ENCODE measurements at places on chromosomes 16 and 17. TPM values are rescaled to one million over a fixed set of nuclear protein-coding genes. Genes with fewer than 3 reads are reported as not detected.

DNA sequence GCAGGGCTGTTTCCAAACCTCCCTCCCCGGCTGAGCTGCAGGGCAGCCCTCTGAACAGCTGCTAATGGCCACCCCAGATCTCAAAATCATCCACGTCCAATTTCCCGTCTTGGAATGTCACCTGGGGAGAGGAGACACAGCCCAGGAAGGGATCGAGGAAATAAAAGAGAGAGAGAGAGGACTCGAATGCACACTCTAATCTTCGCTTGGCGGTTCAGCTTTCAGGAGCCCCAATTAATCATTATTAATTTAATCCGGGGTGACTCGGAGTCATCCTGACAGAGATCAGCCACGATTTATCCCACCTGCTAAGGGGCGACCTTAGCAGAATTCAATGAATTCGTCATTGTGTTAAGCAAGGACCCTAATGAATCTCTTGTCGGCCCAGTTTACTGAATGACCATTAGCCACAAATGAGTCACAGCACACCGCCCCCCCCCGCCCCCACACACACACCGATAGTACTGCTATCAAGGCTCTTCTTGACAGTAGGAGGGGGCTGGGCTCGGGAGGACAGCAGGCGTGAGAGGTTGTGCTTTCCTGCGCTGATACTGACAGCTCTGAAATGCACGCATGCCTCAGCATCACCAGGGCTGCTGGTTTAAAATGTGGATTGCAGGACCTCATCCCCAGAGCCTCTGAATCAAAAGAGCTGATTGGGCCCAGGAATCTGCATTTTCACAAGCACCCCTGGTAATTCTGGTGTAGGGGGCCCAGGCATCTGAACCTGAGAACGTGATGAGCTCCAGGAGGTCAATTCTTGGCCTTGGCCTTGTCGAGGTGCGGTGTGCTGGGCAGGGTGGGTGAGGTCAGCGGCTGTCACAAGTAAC, 190.0 kb upstream of the CIBAR2 start:
- no peak for DNase-seq

DNA sequence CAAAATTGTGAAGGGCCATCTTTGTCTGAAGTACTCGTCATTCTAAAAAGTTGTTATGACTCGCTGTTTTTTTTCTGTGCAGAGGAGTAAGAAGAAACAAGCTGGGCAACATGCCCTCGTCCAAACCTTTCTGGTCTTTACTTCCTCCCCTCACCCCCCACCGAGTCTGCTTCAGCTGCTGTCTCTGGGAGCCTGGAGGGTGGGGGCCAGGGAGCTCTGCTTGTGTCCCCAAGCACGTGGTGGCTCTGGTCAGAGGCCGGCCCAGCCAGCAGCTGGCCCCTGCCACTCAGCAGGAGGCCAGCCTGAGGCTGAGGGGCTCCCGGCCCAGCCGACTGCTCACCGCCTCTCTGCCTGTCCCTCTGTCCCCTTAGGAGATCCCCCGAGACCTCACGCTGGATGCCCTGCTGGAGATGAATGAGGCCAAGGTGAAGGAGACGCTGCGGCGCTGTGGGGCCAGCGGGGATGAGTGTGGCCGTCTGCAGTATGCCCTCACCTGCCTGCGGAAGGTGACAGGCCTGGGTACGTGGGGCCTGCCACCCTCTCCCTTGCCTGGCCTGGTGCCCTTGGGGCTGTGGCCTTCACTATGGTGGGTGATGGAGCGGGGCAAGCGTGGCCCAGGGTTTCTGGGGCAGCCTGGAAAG, 53.7 kb upstream of the LGALS9 start:
- DNase-seq: no peak

GRCh38 chr17:39014795-39015545, 47.8 kb upstream of the FBXO47 start:
- DNase-seq: no peak

- DNase-seq: no peak
Measured at GRCh38 chr17:34368196-34368945, 5.3 kb upstream of the CCL1 start.

GRCh38 chr16:67773569-67774456, 32.5 kb downstream of the RANBP10 start:
- DNase-seq: peak; percentile 67

DNA sequence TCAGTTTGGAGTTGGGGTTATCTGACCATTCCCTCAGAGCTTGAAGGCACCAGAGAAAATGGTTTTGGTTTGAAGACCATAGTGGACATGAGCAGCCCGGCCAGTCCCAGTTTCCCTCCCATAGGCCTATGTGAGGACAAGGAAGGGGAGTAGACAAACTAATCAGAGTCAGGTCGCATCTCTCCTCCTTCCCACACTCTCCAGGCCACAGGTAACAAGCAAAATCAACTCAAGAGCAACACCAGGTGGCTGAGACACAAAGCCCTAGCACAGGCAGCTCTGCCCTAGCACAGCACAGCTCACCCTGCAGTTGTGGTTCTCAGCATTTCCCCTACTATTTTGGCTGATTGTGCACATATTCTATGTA, 7.2 kb downstream of the SUPT4H1 start:
- no peak for DNase-seq

- peak; percentile 15 for DNase-seq
Measured at GRCh38 chr16:87344931-87345631, 27.9 kb upstream of the C16orf95 start.

DNA sequence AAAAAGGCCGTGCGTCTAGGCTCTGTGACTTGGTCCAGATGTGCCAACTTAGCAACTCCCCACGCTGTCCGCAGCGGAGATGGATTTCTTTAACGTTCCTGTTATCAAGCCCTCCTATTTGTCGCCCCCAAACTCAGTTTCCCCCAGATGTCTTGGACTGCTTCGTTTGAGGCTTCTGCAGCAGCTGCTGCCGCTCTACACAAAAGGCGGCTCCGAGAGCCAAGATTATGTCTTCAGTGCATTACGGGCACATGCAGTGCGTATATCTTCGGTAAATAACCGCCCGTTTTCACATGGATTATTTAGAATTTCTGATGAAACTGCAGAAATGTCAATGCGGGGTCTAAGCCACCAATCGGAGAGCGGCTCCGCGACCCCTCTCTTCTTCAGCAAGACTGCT, 240.6 kb upstream of the ZFHX3 start:
- no peak for DNase-seq

GRCh38 chr17:42169351-42169750, 11.6 kb downstream of the KCNH4 start:
- DNase-seq: no peak

GRCh38 chr16:1319041-1319440, 9.6 kb downstream of the UBE2I start:
- DNase-seq: no peak

EMP2 gene
- 43.7 TPM for total RNA-seq

KRT17 gene
- 2.0 TPM for total RNA-seq

CCL5 gene
- 0.17 TPM for total RNA-seq

TNK1 gene
- total RNA-seq: 3.6 TPM

HAGHL gene
- 6.3 TPM for total RNA-seq

KRTAP4-3 gene
- total RNA-seq: not detected

CCL7 gene
- not detected for total RNA-seq

ZDHHC1 gene
- total RNA-seq: 3.7 TPM

TMEM114 gene
- total RNA-seq: not detected

ASGR1 gene
- 9.5 TPM for total RNA-seq

ABCA6 gene
- 39.6 TPM for total RNA-seq

TTLL6 gene
- not detected for total RNA-seq
